Endodermal cell (in vitro differentiated cells): ENCODE measurements at places on chromosomes 2 and 18.

GRCh38 chr2:222866358-222866960, 5.6 kb downstream of the ACSL3 start:
- no peak for DNase-seq
- no peaks in the 10 kb centered on the region for H3K36me3 ChIP-seq
- H3K27me3 ChIP-seq, result no peaks in the 10 kb centered on the region
- no peak overlapping the region for H3K27ac ChIP-seq
- H3K4me3 ChIP-seq, result no peak overlapping the region

GRCh38 chr2:119333360-119333759, 33.3 kb downstream of the C2orf76 start:
- H3K4me1 ChIP-seq, result peaks cover under 1% of the 10 kb centered on the region
- no peak for DNase-seq
- no peaks in the 10 kb centered on the region for H3K36me3 ChIP-seq

DNA sequence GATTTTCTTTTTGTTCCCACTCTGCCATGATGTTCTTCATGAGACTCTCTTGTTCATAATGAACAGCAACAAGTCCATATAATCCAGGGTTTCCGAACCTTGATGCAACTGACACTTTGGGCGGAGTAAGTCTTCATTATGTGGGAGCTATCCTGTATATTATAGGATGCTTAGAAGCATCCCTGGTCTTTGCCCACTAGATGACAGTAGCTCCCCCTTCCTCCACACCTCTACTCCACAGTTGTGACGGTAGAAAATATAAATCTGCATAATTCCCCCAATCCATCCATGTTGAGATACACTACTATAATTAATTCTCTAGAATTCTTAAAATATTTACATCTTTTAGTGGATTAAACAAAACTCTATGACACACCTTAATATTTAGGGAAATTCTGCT, 482.2 kb upstream of the CELF4 start:
- H3K4me3 ChIP-seq, result no peak overlapping the region
- no peaks in the 10 kb centered on the region for H3K4me1 ChIP-seq
- H3K36me3 ChIP-seq, result no peaks in the 10 kb centered on the region
- no peak for DNase-seq

- no peaks in the 10 kb centered on the region for H3K36me3 ChIP-seq
- H3K27ac ChIP-seq, result no peak overlapping the region
- no peak for DNase-seq
- H3K27me3 ChIP-seq, result peaks cover 9% of the 10 kb centered on the region
- no peaks in the 10 kb centered on the region for H3K4me1 ChIP-seq
Measured at GRCh38 chr2:95695613-95696012, 103.8 kb downstream of the TRIM43 start.

DNA sequence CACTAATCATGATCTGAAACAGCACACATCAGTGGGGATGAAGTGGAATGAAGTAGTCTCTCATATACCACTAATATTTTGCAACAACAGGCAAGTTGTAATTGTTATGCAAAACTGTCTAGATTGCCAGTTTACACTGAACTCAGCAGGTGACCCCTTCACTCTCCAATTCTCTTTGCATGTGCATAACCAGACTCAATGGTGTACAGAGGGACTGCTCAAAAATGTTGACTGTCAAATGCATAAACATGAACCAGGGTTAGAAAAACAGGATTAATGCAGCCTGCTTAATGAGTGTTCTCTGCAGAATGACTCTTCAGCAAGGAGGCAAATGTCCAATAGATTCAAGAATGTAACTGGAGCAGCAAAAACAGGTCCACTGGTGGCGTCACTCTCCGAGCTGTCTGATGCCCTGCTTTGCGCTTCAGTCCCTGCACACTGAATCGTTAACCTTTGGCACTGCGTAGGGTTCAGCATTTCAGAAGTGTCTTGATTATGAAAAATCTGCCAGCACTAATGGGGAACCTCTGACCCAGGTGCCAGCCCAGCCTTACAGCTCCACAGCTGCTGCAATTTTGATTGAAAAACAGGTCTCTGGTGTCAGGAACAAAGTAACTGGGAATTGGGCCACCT, 209.3 kb downstream of the TDRD15 start:
- H3K27ac ChIP-seq, result peak overlapping the region; percentile 63
- no peaks in the 10 kb centered on the region for H3K4me1 ChIP-seq
- H3K4me3 ChIP-seq, result no peak overlapping the region
- H3K36me3 ChIP-seq, result no peaks in the 10 kb centered on the region

DNA sequence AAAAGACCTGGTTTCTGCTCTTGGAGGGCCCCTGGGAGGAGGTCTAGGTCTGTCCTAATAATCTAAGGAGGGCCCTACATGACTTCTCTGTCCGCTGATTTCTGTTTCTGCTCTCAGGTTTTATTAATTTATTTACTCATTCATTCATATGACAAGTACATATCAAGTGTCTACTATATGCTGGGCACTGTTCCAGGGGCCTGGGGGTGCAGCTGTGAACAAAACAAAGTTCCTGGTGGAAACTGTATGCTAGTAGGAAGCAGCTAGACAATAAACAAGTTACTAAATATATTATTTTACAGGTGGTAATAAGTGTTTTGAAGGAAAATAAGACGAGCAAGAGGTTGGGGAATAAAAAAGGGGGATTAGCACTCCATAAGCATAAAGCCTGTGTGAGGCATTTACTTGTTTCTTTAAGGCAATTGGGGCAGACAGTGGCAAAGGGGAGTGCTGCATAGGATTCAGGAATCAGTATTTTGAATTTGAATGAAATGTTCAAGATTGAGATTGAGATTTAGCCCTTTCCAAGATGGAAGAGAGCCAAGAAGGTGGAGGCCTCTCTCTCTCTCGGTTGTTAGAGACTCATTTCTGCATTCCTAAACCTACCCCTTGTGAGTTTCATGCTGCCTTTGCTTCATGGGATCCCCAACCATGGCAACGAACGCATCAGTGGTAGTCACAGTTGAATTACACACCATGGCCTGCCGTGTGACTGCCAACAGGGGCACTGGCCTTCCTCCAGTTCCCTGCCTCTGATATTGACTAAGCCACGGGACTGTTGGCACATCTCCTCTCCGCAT, 28.3 kb downstream of the DRC1 start:
- H3K36me3 ChIP-seq, result no peaks in the 10 kb centered on the region
- DNase-seq, result no peak
- peaks cover 20% of the 10 kb centered on the region for H3K27me3 ChIP-seq
- H3K4me3 ChIP-seq, result no peak overlapping the region

DNA sequence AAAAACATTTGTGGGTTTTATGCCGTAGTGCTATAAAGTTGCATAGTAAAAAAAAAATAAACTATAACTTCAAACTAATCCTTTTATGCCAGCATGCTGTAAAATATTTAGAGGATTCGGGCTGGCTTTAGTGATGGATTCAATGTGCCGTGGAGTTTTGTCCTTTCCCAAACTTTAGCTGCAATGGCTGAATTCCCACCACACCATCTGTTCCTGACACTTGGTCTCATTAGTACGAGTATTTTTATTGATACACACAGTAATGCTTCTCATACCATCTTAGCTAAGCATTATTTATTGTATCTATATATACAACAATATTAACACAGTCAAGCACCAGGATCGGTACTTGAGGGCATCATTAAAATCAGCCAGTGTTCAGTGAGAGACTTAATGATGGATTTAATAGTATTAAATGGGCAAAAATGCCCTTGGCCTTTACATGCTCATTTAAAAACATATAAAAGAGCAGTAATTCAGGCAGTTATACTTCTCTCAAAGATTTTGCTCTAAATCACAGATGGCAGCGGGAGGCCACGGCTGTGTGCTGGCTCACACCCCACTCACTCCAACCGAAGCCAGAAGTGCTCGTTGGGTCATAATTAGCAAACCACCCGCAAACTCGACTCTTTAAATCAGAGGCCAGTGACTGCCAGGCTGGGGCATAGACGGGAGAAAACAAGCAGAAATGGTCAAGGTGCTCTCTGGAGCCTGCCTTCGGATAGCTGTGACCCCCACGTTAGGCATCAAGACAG, 297.0 kb upstream of the REV1 start:
- no peaks in the 10 kb centered on the region for H3K27me3 ChIP-seq
- H3K27ac ChIP-seq, result no peak overlapping the region
- H3K4me1 ChIP-seq, result no peaks in the 10 kb centered on the region
- no peak for DNase-seq
- H3K4me3 ChIP-seq, result no peak overlapping the region

GRCh38 chr2:36002941-36003340, 352.6 kb upstream of the CRIM1 start:
- H3K27ac ChIP-seq, result no peak overlapping the region

DNA sequence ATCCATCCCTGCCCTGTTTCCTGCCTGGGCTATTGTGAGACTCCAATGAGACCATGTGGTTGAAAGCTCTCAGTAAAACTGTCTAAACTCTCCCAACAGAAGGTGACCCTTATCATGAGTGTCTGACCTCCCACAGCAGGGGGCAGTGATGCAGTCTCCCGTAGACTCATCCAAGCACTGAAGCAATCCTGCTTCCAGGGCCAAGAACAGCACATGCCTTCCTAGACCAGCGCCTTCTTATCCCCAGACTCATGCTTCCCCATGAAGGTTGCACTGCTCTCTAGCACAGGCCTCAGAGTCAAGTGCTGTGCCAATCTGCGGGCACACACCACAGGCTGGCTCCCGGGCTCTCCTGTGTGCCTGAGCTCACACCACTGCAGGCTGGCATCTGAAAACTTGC, 112.3 kb downstream of the TNS1 start:
- no peaks in the 10 kb centered on the region for H3K27me3 ChIP-seq
- DNase-seq, result no peak
- no peak overlapping the region for H3K4me3 ChIP-seq

DNA sequence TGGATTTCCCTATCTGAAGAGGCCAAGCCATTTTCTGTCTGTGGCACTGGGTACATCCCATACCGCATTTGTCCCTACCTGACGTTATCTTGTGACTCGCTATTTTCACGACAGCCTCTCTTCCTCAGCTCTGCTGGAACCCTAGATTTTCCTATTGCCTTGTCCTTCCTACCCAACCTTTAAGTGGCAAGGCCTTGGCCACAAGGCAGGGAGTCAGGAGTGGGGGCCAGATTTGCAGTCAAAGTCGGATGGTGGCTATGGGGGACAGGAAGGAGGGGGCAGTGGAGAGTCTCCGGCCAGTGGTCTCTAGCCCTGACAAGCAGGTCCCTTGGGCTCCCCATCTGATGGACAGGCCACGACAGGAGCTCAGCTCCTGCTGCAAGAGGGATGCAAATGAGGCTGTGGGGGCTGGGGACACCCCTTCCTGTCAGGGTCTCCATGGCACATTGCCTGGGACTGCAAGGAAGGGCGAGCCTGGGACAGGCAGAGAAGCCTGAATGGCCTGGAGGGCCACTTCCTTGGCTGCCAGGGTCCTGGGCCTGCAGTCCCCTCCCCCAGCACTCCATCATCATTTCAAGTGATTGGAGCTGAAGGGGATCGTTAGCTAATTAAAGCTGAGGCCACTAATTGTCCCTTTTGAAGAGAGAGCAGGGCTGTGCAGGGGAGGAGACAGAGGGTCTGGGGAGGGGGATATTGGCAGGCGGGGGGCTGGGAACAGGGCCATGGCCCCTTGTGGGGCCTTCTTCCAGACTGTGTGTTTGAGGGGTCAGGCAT, 6.3 kb upstream of the ECEL1 start:
- no peak overlapping the region for H3K27ac ChIP-seq
- no peaks in the 10 kb centered on the region for H3K4me1 ChIP-seq
- peak; percentile 53 for DNase-seq
- peaks cover 15% of the 10 kb centered on the region for H3K27me3 ChIP-seq
